ENCODE measurements at places on chromosomes 4 and X. TPM values are rescaled to one million over a fixed set of nuclear protein-coding genes. Genes with fewer than 3 reads are reported as not detected.

Gene QRFPR
- total RNA-seq = not detected

Gene F8A2
- total RNA-seq = not detected

Gene BANK1
- total RNA-seq = 0.23 TPM

Gene ZBTB33
- 16.9 TPM for total RNA-seq

Gene FGFBP2
- total RNA-seq = 2.0 TPM

Gene NAA11
- not detected for total RNA-seq

Gene LNX1
- not detected for total RNA-seq

Gene NXF2B
- total RNA-seq = not detected

Gene ODAM
- not detected for total RNA-seq

- H3K36me3 ChIP-seq = peaks cover 37% of the 10 kb centered on the region
- no peaks in the 10 kb centered on the region for H3K27me3 ChIP-seq
- no peak overlapping the region for H3K27ac ChIP-seq
These were observed 5.3 kb upstream of the GPR82 start for GRCh38 chrX:41718481-41719235.

- peaks cover 6% of the 10 kb centered on the region for H3K36me3 ChIP-seq
- no peaks in the 10 kb centered on the region for H3K27me3 ChIP-seq
- peak; percentile 51 for DNase-seq
- no peak overlapping the region for H3K4me3 ChIP-seq
These were observed 149.9 kb downstream of the AMMECR1 start for GRCh38 chrX:110167952-110168451.

GRCh38 chr4:4428966-4429875 lies 42.3 kb downstream of the NSG1 start:
- H3K36me3 ChIP-seq = no peaks in the 10 kb centered on the region
- H3K27ac ChIP-seq = no peak overlapping the region
- peaks cover 3% of the 10 kb centered on the region for H3K4me1 ChIP-seq
- no peak for DNase-seq
- no peaks in the 10 kb centered on the region for H3K27me3 ChIP-seq

GRCh38 chr4:123409334-123409733 lies 12.7 kb downstream of the SPRY1 start:
- H3K27ac ChIP-seq = no peak overlapping the region
- no peaks in the 10 kb centered on the region for H3K27me3 ChIP-seq
- peaks cover 22% of the 10 kb centered on the region for H3K36me3 ChIP-seq
- H3K4me3 ChIP-seq = no peak overlapping the region

GRCh38 chr4:52103319-52103718 lies 52.2 kb downstream of the SPATA18 start:
- H3K4me3 ChIP-seq = no peak overlapping the region
- H3K4me1 ChIP-seq = no peaks in the 10 kb centered on the region
- peaks cover 4% of the 10 kb centered on the region for H3K27me3 ChIP-seq
- DNase-seq = no peak
- H3K36me3 ChIP-seq = no peaks in the 10 kb centered on the region
- H3K27ac ChIP-seq = no peak overlapping the region

DNA sequence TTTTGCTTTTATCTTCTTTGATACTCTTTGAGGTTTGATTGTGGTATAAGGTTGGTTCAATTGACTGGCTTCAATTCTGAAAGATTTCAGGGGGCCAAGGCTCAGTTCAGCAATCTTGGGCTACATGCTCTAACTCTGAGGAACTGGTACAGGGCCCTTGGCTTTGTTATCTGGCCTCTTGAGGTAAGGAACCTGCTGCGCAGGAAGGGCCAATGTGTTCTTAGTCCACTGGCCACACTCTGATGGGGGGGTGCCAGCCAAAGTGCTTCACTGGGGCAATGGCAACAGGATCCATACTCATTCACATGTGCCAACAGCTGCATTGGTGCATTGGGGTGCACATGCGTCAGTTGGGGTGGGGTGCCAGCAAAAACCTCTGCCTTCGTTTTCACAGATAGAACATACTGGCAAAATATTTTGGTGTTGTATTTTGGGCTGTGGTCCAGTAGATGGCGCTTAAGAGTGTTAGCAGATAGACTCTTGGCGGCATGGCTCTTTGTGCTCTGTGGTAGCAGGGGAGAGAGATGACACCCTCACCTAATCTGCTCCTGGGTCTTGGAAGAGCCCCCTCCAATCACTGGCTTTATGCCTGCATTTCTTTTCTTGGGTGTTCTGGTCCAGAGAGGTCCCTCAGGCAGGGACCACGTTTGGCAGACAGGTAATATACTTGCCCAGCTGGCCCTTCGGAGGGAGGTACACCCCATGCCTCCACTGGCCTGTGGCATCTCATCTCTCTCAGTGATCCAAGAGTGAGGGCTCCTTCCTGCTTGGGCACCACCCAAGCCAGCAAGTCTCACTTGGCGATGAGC lies 42.9 kb downstream of the NDST3 start:
- DNase-seq = peak; percentile 41
- H3K4me3 ChIP-seq = no peak overlapping the region
- no peaks in the 10 kb centered on the region for H3K27me3 ChIP-seq

DNA sequence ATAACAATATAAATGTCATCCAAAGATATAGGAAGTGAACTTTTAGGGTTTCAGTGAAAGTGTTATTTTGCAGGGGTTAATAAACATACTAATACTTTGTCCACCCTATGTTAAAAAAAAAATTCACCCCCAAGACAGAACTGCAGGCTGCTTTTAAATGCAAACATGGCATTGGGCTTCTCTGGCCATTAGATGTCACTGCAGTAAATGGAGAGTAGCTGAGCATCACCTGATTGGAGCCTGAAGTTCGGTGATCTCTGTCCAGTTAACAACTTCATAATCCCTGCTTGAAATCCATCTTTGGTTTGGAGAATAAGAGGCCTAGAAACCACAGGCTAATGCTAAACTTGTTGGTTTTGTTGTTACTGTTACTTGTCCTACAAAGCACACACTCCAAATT lies 18.7 kb downstream of the SLC25A43 start:
- no peaks in the 10 kb centered on the region for H3K36me3 ChIP-seq
- H3K4me3 ChIP-seq = no peak overlapping the region
- H3K4me1 ChIP-seq = no peaks in the 10 kb centered on the region

DNA sequence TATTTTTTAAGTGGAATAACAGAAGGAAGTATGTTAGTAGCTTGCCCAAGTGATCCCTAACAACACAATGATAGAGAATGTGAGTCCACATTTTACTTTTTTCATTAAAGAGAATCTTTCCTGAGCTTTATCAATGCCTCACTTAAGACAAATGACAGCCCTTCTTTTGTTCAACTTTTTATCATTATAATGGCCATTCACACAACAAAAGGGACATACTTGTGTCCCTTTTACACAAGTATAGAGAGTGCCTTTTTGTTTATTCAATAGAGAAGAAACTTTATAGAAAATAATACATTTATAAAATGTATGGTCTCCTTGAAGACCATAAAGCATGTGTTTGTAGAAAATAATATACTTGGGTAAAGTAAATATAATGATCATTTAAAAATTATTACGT lies 96.3 kb downstream of the PDE5A start:
- no peak overlapping the region for H3K27ac ChIP-seq
- H3K4me1 ChIP-seq = no peaks in the 10 kb centered on the region
- DNase-seq = no peak
- H3K27me3 ChIP-seq = no peaks in the 10 kb centered on the region
- H3K36me3 ChIP-seq = peaks cover 15% of the 10 kb centered on the region
- H3K4me3 ChIP-seq = no peak overlapping the region

- no peak overlapping the region for H3K4me3 ChIP-seq
- no peaks in the 10 kb centered on the region for H3K36me3 ChIP-seq
- H3K4me1 ChIP-seq = no peaks in the 10 kb centered on the region
- no peak overlapping the region for H3K27ac ChIP-seq
These were observed 522.9 kb downstream of the FAT4 start for GRCh38 chr4:125837493-125838201.

GRCh38 chrX:13295841-13296240 lies 24.0 kb downstream of the ATXN3L start:
- H3K4me3 ChIP-seq = no peak overlapping the region
- no peaks in the 10 kb centered on the region for H3K4me1 ChIP-seq
- no peaks in the 10 kb centered on the region for H3K27me3 ChIP-seq
- no peaks in the 10 kb centered on the region for H3K36me3 ChIP-seq
- DNase-seq = no peak

GRCh38 chrX:154600759-154601374 lies 15.9 kb downstream of the CTAG1A start:
- H3K27ac ChIP-seq = no peak overlapping the region
- peaks cover 23% of the 10 kb centered on the region for H3K4me1 ChIP-seq
- H3K36me3 ChIP-seq = no peaks in the 10 kb centered on the region
- no peak for DNase-seq
- H3K4me3 ChIP-seq = no peak overlapping the region
- peaks cover 4% of the 10 kb centered on the region for H3K27me3 ChIP-seq

DNA sequence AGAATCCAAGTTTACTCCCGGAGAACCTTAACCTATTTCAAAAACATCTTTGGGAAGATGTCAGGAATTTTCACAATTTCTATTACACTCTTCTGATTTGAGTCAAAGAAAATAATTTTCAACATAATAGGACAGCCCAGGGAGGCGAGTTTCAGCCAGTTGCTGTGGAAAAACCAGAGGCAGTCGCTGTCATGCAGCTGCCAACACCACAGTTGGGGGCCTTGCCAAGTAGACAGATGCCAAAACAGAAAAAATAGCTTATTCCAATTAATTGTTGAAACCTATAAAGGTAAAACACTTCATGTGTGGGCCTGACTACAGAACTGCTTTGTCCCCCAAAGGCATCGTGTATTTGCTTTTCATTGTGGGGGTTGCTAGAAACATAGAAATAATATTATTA lies 225.8 kb downstream of the DMD start:
- no peak overlapping the region for H3K27ac ChIP-seq
- no peak for DNase-seq
- H3K4me3 ChIP-seq = no peak overlapping the region

- peaks cover 2% of the 10 kb centered on the region for H3K27me3 ChIP-seq
- no peak overlapping the region for H3K27ac ChIP-seq
- no peaks in the 10 kb centered on the region for H3K4me1 ChIP-seq
- no peak for DNase-seq
- no peaks in the 10 kb centered on the region for H3K36me3 ChIP-seq
These were observed 404.4 kb upstream of the RASGEF1B start for GRCh38 chr4:81876106-81876505.
